ENCODE measurements at places on chromosomes 2 and 18.

DNA sequence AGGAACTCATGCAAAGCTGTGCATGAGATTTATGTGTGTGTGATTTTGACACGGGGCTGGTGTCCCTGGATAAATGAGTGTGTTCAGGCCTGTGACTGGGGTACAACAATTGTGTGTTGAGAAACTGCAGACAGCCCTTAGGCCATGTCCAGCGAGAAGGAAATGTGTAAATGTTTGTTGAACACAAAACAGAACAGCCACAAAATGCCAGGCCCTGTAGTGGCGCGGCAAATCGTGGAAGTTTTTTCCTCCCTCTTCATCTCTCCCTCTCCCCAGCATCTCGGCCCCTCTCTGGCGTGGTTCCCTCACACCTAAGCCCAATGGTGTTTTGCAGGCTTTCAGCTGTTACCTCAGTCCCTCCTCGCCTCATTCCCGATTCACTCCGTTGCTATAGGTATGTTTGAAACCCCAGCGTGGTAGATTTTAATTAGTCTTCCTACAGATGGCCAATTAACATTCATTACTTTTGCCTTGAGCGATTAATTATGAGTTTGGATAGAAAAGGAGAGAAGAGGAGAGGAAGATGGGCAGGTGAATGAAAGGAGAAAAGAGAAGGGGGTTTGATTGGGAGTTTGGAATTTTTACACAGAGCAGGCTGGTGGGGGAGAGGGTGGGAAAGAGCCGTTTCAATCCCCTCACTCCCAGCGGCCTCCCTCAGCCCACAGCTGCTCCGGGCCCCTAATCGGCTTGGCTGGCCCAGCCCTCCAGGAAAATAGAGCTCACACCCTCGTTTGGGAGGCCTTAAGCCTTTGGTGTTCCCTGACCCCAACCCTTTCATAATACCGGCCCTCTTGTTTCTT is 10.8 kb downstream of the SPR start:
- no peak for DNase-seq

DNA sequence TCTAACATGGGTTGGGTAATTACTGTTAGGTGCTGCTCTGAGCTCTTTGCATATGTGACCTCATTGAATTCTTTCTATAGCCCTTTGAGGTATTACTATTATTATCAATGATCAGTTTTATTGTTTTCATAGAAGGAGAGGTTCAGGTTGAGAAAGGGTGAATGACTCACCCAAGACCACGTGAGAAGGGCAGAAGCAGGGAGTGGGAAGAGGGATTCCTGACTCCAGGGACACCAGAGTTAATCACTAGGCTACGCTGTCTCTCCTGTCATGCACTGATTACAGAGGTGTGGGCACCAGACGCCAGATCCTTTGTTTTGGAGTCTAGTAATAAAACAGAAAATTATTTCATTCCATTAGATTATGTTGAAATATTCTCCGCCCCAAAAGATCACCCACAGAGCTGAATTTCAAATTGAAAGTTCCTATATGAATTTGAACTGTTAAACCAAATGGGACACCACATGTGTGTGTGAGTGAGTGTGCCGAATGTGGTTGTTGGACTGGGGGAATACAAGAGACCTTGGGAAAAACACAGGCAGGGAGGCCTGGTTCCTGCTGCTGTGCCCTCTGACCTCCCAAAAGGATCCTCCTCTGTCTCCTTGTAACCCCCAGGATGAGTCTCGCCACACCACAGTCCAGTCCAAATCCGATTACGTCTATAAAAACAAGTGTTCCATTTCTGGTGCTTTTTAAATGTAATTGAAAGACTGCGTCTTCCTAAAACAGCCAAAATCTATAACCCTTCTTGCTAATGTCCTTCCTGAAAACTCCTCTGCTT is 215.4 kb downstream of the ZNF521 start:
- DNase-seq, result no peak

DNA sequence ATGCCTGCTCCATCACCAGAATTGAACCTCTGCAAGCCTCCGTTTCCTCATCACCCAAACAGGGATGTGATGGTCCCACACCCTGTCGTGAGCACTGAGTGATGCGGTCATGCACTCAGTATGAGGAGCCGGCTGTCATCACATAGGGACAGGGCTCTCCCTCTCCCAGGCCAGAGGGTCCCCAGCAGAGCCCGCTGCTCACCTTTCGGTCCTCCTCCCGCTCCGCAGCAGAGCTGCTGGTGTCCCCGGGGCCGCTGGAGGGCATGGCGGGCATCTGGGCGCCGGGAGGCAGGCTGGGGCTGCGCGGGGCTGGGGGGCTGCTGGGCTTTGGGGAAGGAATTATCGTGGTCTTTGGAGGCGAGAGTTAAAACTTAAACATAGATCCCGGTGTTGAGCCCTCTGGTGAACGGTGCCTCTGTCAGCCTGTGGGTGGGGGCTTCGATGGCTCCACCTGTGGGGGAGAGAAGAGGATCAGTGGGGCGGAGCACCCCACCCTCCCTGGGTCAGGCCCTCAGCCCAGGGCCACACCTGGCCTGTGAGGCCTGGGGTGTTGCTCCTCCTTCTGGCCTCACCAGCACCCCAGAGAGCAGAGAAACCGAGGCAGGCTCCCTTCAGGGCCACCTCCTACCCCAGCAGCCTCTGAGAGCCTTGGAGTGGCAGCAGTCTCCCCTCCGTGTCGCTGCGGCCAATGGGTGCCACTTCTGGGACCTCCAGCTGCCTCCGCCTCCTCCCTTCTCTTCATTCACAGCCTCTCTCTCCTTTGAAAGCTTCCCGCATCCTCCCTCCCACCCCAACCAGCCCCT is 27.8 kb downstream of the DNMT3A start:
- DNase-seq, result no peak

GRCh38 chr18:36649205-36649604 is 179.6 kb downstream of the TPGS2 start:
- no peak for DNase-seq

- DNase-seq, result no peak
Observed at GRCh38 chr2:120768112-120769048, 32.7 kb downstream of the GLI2 start.
